ENCODE measurements at places on chromosomes 3 and 15.

- no peak for ATAC-seq
Measured at GRCh38 chr3:52225452-52226228, at the start of gene TLR9. TLR9 (minus strand) TSS chr3:52225645; CDS start chr3:52225529, 116 bp downstream.

GRCh38 chr15:70355275-70355795, 257.6 kb upstream of the TLE3 start:
- ATAC-seq = no peak

GRCh38 chr15:46518381-46518780, 883.6 kb downstream of the SQOR start:
- ATAC-seq = no peak

DNA sequence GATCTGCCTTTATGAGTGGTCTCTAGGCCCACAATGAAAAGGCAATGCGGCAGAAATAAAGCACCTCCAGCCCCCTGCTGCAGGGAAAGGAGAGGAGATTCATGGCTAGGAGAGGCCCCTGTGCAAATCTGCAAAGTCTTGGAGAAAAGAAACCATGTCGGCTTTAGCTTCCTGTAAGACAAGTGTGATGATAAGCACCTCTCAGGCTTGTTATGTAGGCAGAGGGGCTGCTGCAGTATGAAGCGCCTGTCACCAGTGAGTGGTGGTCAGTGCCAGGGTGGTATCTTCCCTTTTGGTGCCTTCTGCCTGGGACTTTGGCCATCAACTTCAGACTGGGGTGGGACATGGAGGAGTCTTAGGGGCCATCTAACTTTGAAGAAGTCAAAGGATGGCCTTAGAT, 59.2 kb upstream of the ARHGEF3 start:
- ATAC-seq = no peak

DNA sequence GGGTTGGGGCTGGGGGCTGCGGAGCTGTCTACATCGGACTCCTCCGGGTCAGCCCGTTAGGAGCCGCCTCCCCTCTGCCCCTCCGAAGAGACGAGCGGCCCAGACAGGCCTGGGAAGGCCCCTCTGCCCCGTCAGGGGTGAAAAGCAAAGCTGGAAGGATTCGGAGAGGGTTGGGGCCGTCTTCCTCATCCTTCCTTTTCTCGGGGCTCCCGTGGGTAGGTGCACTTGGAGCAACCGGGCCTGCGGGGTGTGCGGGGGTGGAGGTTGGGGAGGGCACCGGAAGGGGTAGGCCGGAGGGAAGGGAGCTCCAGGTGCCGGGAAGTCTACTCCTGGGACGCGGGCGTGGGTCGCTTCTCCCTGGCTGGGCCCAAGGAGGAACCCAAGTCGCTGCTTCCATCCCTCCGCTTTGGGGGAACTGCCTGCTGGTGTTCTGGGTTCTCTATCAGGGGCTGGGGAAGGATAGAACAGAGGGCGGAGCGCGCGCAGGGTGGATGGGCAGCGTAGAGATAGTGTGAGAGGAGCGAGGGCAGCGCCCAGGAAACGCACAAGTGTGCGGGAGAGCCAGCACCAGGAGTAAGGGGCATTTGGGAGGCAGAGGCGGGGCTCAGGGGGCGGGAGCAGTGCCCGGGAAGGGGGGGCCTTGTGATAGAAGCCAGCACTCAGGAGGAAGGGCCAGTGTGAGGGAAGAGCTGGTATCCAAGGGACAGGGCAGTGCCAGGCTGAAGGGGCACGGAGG, 590 bp downstream of the POLR2H start:
- peak; percentile 9 for ATAC-seq

GRCh38 chr3:47617086-47618010, 38.7 kb upstream of the CSPG5 start:
- peak; percentile 27 for ATAC-seq

DNA sequence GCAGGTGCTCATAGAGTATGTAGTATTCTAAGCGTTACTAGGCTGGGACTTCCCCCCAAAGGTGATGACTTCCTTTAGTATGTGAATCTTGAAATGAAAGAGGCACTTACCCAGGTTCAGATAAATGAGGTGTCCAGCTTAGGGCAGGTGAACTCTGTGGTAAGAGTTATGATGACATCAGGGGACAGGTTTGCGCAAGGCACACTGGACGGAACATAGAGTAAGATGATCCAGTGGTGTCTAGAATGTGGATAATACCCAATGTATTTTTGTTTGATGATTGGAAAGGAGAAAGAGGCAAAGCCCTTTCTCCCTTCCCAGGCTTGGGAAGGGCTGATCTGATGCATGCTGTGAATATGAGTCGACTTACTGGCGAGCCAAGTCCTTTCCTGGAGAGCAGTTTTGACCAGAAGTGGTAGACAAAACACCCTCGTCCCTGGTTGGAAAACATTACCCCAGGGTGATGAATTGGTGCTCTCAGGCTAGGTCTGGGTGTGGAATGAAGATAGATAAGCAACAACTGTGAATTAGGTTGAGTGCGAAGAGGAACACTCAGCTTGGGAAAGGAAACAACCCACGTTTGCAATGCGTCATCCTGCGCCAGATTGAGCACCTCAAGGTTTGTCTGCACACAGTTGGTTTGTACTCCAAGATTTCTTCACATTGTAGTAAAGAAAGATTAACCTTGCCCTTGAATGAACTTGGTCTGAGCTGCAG, 124.2 kb downstream of the GHSR start:
- peak; percentile 93 for ATAC-seq

DNA sequence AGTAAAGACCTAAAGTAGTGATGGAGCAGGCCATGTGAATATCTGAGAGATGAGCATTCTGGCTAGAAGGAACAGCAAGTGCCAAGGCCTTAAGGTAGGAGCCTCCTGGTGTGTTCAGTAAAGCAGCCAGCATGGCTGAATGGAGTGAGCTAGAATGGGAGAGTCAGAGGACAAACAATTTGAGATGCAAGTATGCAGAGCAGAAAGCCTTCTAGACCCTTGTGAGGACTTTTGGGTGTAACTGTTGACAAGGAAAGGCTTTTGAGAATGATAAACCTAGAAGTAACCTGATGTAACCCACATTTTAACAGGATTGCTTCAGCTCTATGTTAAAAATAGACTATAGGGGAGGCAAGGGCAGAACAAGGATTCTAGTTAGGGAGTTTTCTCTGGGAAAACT, 14.8 kb upstream of the RNF7 start:
- no peak for ATAC-seq

DNA sequence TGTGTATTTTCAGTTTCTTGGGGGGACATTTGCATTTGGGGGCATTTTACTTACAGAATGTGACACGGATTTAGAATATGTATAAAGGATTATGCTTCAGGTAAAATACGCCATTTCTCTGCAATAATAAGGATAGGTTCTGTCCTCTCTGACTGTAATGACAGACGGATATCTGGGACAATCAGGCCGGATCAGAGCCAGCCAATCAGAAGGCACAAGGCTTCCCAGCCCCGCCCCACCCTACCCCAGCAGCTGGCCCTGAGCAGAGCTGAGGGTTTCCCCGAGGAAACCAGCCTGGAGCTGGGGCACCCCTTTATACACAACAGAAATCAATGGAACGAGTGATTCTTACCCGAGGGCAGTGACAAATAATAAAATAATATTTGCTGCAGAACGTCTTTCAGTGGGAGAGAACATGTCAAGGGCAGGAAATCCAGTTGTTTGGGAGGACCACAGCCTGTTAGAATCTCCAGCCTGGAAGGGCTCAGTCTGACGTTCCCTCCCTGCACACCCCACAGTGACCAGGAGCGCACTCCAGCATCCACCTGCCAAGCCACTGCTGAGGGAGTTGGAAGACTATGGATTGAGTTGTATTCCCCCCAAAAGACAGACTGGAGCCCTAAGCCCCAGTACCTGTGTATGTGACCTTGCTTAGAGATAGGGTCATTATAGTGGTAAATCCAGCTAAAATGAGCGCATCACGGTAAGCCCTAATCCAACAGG, 30.3 kb upstream of the SEC13 start:
- no peak for ATAC-seq

DNA sequence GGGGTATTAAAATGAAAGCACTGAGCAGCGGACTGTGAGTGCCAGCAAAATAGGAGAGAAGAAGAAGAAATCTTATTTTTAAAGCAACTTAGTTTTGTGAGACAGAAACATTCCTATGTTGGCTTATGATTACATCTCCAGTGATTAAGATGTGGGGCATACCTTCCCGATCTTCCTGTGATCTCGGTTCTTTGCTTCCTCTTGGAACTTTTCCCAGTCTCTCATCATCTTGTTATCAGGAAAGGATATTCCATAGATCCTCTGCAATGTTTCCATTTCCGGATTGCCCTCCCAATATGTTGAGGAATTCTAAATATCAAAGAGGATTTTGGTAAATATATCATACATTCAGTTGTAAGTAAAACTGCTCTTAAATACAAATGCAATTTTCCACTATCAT, 22.2 kb downstream of the TARS3 start:
- no peak for ATAC-seq

Data from motor neuron (in vitro differentiated cells).